ENCODE measurements at places on chromosomes 12 and 14.
A peak's percentile ranks its signal among the peaks of the same experiment; 100 is the strongest.

DNA sequence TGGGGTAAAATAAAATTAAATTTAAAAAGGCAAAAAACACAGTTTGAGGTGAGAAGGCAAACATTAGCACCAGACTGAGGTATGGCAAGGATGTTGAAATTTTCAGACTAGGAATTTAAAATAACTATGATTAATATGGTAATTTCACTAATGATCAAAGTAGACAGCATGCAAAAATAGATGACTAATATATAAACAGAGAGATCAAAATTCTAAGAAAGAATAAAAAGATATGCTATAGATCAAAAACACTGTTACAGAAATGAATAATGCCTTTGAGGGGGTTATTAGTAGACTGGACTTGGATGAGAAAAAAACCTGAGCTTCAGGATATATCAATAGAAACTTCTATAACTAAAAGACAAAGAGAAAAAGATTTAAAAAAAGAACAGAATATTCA is 14.4 kb upstream of the GALNT8 start:
- DNase-seq = no peak

DNA sequence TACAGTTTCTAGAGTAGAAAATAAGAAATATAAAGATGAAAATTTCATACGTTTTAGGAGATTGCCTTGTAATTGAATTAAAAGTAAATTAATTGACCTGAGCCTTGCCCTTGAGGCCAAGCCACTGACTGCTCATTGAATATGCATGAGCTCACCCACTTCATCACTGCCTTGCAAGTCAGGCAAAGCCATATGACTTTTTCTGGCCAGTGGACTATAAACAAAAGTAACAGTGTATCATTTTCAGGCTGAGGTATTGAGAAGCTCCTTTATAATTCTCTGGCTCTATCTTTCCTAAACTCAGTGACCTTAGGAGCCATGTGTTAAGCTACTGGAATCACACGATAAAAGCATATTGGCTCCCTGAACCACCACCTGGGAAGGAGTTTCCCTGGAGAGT is 369.3 kb downstream of the NUAK1 start:
- no peak for DNase-seq

DNA sequence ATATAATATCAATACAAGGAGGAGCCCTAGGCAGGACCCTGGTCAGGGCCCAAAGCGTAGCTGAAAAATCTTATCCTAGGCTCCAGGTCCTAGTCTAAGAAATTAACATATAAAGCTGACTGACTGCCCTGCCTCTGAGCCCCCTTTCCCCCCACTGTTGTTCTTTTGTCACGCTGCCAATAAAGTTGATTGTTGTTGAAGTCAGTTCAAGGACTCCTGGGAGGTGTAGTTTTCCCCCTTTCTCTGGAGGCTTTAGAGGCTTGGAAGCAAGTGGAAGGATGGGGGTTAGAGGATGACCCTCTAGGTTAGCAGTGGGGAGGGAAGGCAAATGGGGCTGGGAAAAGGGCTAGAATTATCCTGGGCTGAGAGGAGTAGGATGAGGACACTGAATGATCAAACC is 3.2 kb downstream of the PPP1R1A start:
- DNase-seq = no peak

- no peak for DNase-seq
Observed at GRCh38 chr14:78173346-78174035, 3.3 kb downstream of the NRXN3 start.

GRCh38 chr12:106753526-106753925 is 21.0 kb upstream of the RIC8B start:
- DNase-seq = peak; percentile 51

DNA sequence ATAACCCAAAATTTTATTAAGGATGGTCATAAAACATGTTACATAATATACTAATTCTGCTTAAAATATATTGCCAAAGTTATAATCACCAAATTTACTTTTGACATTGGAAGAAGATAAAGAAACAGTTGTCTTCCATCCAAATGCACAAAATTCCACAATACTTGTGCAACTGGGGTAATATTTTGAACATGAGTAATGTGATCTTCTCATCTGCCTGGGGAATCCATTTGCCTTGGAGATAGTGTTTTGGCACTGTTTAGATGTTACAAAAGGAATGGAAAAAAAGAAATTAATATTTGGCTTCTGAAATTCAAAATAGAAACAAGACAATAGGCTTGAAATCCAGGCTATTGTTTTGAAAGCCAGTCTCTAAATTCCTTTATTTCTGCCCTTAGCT is 9.1 kb downstream of the GPR19 start:
- DNase-seq = no peak

GRCh38 chr12:25182765-25183164 is 12.2 kb downstream of the DNAI7 start:
- no peak for DNase-seq

DNA sequence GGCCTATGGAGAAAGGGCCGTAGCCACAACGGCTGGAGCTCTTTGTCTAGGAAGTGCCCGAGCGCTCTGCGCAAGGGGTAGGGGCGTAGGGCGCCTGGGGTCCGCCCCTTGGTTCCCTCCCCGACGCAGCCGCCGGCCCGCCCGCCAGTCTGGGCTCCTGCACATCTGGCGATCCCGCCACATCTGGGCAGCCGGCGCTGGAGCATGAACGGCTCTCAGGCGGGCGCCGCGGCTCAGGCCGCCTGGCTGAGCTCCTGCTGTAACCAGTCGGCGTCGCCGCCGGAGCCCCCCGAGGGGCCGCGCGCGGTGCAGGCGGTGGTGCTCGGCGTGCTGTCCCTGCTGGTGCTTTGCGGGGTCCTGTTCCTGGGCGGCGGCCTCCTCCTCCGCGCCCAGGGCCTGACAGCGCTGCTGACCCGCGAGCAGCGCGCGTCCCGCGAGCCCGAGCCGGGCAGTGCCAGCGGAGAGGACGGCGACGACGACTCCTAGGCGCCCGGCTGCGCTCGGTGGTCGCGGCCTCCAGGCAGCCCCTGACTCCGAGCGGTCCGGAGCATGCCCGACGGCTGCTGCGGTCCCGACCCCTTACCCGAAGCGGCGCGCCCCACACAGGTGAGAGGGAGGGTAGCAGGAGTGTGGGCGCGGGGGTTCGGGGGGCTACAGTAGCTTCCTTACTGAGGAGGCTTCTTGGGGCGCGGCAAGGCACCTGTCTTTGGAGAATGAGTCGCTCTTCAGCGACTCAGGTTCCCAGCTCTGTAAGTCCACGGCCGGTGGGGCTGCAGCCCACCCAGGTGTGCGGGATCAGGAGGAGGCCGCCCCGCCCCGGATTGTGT is at the start of gene SMIM41:
SMIM41 (plus strand) TSS at position 129 of the 827 bp plus-strand sequence; CDS start at position 205, 76 bp downstream.
- no peak for DNase-seq

- no peak for DNase-seq
Observed at GRCh38 chr12:4535092-4535491, 3.6 kb upstream of the RAD51AP1 start.

DNA sequence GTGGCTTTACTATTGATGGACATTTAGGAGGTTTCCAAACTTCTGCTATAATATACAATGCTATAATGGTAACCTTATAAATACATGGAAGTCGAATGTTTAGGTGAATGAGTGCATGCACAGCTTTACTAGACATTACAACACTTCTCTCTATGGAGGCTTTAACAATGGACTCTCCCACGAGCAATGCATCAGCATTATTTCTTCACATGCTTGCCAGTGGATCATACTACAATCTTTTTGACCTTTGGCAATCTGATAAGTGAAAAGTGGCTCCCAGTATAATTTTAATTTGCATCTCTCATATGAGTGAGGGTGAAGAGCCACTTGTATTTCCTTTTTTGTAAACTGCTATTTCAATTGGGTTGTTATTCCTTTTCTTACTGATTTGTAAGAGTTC is 18.2 kb downstream of the RDH12 start:
- DNase-seq = no peak

GRCh38 chr12:108712925-108713203 is 18.5 kb downstream of the CORO1C start:
- no peak for DNase-seq

DNA sequence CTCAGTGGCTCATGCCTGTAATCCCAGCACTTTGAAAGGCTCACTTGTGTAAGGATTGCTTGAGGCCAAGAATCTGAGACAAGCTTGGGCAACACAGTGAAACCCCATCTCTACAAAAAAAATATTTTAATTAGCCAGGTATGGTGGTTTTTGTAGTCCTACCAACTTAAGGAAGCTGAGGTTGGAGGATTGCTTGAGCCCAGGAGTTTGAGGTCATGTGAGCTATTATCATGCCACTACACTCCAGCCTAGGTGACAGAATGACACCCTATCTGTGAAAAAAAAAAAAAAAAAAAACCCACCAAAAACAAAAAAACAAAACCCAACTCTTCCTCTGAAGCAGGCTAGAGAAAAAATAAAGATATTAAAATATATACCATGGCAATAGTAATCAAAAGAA is 41.2 kb downstream of the TMEM116 start:
- DNase-seq = no peak
